ENCODE measurements at places on chromosomes 16 and 17.

GRCh38 chr17:14762736-14763479, 462.0 kb downstream of the HS3ST3B1 start:
- no peak for DNase-seq

DNA sequence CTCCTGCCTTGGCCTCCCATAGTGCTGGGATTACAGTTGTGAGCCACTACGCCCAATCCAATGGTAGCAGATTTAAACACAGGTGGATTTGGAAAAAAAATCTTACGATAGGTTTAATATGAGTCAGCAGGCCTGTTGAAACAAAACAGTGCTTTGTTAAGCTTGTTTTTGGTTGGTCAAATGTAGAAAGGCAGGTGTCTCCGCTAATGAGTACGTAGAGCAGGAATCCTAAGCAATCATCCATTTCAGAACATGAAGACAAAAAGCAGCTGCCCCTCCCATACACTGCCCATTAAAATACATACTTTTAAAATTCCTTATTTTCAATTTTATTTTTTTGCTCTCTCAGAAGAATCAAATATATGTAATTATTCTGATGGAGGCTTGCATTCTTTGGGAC, 1.9 kb upstream of the WWOX start:
- DNase-seq: no peak

GRCh38 chr16:49332589-49333258, 40.9 kb upstream of the C16orf78 start:
- DNase-seq: no peak

DNA sequence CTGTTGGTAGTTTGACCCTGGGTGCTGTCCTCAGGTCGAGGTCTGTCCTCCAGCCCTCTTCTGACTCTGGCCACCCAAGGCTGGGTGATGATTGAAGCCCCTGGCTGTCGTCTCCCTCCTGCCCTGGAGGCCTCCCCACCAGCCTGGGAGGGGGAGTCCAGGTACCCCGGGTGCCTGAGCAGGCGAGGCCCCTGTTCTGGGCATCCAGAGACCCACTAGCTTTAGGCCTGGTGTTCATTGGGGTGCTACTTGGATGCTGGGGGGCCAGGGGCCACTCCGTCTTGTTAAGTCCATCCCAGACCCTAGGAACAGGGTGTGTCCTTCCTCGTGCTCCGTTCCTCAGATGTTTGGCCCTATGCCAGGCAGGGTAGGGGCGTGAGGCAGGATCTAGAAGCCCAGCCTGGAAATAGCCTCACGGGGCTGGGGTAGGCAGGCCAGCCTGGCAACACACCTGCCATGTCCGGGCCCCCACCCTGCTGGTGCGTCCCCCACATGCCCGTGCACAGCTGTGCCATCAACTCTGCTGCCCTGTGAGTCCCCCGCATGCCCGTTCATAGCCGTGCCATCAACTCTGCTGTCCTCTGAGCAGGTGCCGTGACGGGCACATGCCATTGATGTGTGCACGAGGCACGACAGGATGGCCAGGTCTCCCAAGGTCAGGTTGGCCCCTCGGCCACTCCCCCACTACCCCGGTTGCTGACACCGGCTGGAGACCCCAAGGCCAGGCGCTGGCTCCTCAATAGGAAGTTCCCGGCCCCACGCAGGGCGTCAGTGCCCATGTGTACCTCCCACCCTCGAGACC, 36.9 kb downstream of the GINS2 start:
- DNase-seq: no peak

DNA sequence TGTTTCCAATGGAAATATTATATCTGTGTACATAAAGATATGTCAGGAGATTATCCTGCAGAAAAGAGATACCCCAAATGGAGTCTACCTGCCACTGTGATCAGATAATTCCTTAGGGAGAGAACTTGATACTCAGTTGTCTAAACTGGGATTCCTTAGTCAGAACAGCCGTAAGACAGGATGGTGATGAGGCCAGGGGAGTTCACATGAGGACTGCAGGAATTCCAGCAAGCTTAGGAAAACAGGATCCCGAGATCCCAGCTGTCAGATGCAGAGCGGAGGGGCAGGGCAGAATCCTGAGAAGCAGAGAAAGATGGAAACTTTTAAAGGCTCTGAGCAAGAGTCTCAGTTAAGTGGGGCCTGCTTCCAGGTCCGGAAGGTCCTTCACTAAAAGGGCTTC, 4.7 kb downstream of the KRABD2 start:
- no peak for DNase-seq

DNA sequence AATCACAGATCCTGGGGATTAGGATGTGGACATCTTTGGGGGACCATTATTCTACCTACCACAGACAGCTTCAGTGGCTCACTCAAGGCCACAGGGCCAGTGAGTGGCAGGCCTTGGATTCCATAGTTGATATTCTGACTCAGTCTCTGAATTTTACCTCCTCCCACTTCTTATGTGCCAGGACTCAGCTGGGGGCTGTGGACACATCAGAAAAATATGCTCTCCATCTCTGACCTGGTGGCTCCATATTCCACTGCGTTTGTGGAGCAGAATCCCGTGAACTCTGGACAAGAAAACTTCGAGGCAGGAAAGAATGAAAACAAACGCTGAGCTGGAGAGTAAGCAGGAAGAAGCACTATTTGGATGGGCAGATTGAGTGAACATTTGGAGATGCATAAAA, 301.8 kb upstream of the MAF start:
- DNase-seq: no peak

DNA sequence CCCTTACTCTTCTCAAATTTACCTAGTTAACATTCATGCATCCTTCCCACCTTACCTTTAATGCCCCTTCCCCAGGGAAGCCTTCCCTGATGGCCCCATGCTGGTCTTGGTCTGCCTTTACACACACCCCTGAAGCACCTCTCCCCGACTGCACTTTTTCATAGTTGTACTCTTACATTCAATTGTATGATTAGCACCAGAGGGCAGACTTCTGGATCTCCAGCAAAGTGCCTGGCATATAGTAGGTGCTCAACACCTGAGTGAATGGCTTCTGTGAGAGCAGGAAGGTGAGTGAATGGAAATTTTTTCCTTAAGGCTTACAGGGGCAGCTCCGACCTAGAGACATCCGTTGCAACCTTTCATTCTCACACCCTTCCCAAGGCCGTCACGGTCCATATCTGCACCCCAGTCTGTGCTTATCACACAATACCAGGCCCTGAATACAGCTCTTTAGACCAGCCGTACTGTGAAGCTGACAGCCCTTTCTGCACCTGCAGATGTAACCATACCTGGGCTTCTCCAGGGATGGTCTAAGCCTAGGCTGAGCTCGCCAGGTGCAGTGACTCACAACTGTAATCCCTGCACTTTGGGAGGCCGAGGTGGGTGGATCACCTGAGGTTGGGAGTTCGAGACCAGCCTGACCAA, 4.4 kb downstream of the PGAP3 start:
- no peak for DNase-seq

DNA sequence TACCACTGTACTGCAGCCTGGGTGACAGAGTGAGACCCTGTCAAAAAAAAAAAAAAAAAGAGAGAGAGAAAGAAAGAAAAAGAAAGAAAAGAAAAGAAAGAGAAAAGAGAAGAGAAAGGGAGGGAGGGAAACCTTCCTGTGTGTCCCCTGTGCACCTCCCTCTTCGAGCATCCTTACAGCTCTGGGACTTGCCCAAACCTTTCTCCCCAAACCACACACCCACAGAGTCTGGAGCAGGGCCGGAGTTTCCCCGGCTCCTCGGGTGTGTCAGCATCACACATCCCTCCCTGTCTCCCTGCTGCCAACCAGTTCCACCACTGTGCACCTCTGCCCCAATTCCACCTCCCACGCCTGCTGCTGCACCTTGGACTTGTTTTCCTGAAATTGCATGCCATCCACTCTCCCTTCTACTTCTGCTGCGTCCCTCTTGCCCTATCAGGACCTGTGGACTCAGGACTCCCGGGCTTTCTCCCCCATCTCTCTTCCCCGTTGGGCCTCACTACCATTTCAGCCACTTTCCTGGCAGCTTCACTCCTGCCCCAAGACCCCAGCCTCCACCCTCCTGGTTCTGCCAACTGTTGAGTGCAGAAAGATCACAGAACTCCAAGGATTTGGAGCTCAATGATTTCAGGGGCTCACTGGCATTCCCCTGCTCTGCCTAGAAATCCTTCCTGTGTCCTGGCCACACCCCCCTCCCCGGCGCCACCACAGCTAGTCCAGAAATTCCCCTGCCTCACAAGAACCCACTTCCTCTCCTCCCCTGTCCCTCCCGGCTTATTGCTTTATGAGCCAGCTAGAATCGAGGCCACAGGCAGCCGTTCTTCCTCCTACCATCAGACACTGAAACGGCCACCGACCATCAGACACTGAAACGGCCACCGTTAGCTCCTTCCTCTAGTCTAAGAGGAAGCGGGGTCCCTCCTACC, 3.7 kb upstream of the CDK3 start:
- no peak for DNase-seq

- DNase-seq: no peak
Measured at GRCh38 chr17:58539698-58540097, 25.3 kb upstream of the MTMR4 start.

DNA sequence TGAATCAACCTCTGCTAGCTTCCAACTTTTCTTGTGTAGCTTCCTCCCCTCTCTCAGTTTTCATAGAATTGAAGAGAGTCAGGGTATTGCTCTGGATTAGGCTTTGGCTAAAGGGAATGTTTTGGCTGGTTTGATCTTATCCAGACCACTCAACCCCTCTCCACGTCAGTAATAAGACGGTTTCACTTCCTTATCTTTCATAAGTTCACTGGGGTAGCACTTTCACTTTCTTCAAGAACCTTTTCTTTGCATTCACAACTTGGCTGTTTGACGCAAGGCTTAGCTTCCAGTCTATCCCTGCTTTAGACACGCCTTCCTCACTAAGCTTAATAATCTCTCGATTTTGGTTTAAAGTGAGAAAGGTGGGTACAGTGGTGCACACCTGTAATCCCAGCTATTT, 29.7 kb upstream of the OR1A2 start:
- DNase-seq: no peak

- no peak for DNase-seq
Measured at GRCh38 chr17:12302711-12303110, 282.0 kb downstream of the MAP2K4 start.

GRCh38 chr17:19285213-19285900, 48.2 kb downstream of the EPN2 start:
- no peak for DNase-seq

DNA sequence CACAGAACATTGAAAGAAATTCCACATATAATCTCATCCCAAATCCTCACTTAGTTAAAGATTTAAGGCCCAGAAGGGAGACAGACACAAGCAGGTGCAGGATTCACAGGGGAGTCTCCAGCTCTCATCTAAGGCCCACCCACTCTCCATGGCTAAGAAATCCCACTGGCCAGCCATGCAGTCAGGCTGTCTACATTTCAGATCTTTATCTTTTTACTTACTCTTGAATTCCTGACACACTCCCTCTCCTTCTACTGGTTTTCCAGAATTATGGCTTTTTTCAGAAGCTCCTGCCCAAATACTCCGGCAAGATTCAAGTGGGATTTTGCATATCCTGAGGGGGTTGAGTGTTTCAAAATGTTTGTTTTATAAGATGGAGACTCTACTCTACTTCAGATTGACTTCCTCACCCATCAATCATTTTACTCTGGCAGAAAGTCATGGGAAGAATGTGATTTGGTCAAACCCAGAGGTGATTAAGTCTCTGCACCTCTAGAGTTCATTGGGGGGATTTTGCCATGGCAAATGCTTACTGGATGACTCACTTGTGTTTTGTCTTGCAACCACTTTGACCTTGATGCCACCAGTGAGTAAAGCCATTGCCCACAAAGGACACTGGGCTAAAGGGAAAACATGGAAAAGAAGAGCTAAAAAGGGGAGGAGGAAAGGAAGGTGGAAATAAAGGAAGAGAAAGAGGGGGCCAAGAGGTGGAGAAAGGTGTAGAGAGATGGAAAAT, 688.8 kb upstream of the SALL1 start:
- DNase-seq: no peak

GRCh38 chr17:9004961-9005285, 16.4 kb upstream of the NTN1 start:
- DNase-seq: no peak

DNA sequence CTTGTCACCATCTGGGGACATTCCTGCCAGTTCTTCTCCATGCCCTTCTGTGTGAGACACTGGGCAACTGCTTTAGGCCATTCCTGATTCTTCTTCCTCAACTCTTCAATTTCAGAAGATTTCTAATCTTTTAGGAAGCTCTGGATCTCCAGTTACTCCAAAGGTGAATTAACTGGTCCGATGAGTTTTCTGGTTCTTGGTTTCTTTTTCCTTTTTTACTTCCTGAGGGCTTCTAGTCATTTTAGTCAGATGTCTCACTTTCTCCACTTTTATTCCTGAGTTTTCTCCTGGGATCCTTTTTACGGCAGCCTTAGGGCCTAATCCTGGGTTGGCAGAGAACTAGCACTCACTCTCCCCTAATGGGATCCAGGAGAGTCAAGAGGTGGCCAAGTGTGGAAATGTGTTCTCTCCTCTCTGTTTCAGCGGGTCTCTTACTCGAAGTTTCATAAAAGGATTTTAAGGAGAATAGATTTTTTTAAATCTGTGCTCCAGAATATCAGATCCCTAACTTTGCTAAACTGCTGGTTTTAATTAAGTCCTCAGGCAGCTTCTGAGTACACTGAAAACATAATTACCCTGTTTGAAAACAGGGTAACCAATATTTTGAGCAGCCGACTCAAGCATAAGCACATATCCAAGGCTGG, 107.6 kb downstream of the RMI2 start:
- DNase-seq: no peak

DNA sequence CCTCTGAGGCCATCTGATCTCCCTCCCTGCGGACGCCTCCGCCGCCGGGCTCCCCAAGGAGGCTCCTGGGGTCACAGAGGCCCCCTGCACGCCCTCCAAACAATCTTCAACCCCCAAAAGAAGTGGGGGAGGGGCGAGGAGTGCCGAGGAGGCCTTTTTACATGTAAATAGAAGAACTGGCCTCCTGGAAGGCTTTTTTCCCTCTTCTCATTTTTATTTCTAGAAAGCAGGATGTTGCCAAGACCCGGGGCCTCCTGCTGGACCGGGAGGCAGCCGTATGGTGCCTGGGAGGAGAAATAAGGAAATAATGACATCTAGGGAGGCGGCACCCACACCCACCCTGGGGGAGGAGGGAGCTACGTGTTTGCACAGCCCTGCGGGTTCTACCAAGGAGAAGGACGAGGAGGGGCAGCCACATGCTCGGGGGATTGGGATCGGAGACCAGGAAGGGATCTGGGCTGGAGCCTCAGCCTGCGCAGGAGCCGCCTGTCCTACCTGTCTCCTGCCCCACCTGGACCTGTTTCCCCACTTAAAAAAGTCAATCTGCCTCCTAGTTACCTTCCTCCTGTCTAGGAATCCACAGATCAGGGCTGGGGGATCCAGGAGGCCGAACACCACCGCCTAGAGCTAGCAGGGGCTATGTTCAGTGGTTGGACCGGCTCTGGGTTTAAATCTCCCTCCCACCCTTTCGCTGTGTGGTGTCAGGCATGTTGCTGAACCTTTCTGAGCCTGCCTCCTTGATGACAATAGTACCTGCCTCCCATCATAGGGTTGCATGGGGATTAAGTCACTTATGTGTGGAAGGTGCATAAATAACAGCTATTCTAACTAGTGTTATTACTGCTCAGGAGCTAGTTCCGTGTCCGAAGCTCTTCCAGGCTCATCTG, 175.7 kb upstream of the GSE1 start:
- DNase-seq: no peak

DNA sequence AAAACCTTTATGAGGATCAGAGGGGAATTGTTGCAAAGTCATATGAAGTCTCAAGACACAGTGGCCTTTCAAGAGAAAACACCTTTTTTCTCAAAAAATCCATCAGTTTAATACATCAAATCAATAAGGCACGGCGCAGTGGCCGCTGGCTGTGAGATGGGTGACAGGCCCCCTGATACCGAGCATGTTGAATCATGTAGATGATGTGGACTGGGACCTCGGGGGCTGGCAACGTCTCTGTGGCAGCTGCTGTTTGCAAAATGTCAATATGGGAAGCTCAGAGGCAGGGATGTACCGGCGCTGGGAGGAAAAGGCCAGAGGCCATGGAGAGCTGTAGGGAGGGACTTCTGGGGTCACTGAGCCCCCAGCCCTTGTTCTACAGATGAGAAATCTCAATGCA, 169.1 kb downstream of the GSG1L start:
- no peak for DNase-seq

Measured in AG04450 (cell line).